ENCODE measurements at places on chromosomes 13 and 19. TPM values are rescaled to one million over a fixed set of nuclear protein-coding genes. Genes with fewer than 3 reads are reported as not detected.

DNA sequence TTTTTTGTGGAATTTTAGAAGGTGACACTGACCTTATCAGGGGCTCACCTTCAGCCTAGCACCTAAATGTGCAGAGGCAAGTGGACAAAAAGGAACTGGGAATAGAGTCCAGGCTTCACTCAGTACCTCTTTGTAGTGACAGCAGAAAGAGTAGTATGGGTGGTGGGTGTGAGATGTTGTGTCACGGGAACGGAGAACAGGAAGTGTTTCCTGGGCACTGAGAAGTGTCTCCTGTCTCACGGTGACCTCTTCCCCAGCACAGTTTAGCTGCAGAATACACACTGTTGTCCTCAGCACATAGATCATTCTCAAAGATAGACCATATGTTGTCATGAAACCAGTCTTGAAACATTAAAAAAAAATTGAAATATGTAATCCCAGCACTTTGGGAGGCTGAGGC is 17.5 kb upstream of the LGALS14 start:
- no peak for DNase-seq
- H3K4me3 ChIP-seq, result no peak overlapping the region
- no peaks in the 10 kb centered on the region for H3K4me1 ChIP-seq
- no peaks in the 10 kb centered on the region for H3K36me3 ChIP-seq
- no peak overlapping the region for H3K27ac ChIP-seq

Gene URAD
- total RNA-seq, result not detected

Gene B3GNT3
- total RNA-seq, result not detected

Gene LILRB1
- not detected for total RNA-seq

GRCh38 chr13:114143806-114144605 is 11.6 kb upstream of the RASA3 start:
- peak; percentile 85 for DNase-seq
- H3K27me3 ChIP-seq, result peaks cover 2% of the 10 kb centered on the region
- H3K4me3 ChIP-seq, result no peak overlapping the region
- no peaks in the 10 kb centered on the region for H3K4me1 ChIP-seq
- H3K36me3 ChIP-seq, result no peaks in the 10 kb centered on the region

DNA sequence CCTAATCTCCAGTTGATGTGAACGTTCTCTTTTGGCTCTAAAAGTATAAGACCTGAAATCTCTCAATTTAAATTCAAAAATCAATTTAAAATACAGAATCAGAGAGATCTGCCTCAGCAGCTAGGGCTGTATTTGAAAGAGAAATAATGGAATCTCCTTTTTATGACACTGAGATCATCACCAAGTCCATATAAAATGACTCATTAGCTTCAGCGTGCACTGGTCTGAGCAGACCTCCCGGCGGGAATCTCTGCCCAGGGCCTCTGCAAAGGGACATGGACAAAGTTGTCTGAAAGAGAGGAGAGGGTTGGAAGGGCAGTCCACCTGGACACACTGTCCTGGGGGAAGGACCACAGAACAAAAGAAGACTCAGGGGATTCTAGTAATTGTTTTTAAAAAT is 855.6 kb downstream of the EFNB2 start:
- H3K36me3 ChIP-seq, result no peaks in the 10 kb centered on the region
- H3K4me3 ChIP-seq, result no peak overlapping the region
- no peaks in the 10 kb centered on the region for H3K27me3 ChIP-seq
- H3K27ac ChIP-seq, result no peak overlapping the region
- no peaks in the 10 kb centered on the region for H3K4me1 ChIP-seq
- no peak for DNase-seq

- H3K4me1 ChIP-seq, result peaks cover 2% of the 10 kb centered on the region
- H3K4me3 ChIP-seq, result no peak overlapping the region
- H3K36me3 ChIP-seq, result no peaks in the 10 kb centered on the region
- no peak for DNase-seq
- no peaks in the 10 kb centered on the region for H3K27me3 ChIP-seq
These were observed 7.2 kb upstream of the ZNF611 start for GRCh38 chr19:52741951-52742485.

DNA sequence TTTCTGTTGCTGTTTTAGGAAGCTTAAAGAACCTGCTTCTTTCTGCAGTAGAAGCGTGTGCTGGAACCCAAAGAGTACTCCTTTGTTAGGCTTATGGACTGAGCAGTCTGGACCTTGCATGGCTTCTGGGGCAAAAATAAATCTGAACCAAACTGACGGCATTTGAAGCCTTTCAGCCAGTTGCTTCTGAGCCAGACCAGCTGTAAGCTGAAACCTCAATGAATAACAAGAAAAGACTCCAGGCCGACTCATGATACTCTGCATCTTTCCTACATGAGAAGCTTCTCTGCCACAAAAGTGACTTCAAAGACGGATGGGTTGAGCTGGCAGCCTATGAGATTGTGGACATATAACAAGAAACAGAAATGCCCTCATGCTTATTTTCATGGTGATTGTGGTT is 103.1 kb downstream of the TNFRSF19 start:
- H3K36me3 ChIP-seq, result no peaks in the 10 kb centered on the region
- peak overlapping the region; percentile 5 for H3K27ac ChIP-seq
- H3K27me3 ChIP-seq, result no peaks in the 10 kb centered on the region
- peaks cover 21% of the 10 kb centered on the region for H3K4me1 ChIP-seq

Gene AMH
- 10.2 TPM for total RNA-seq
